HFFc6 (cell line): ENCODE measurements at places on chromosomes 5 and 9. TPM values are rescaled to one million over a fixed set of nuclear protein-coding genes. Genes with fewer than 3 reads are reported as not detected.

The TNFSF15 gene
- 0.05 to 0.13 TPM (median 0.12 TPM) in 3 replicates for total RNA-seq

The SH3RF2 gene
- 0.53 to 1.7 TPM (median 1.7 TPM) in 3 replicates for total RNA-seq

The GMCL2 gene
- total RNA-seq, result not detected in 3 replicates

The HOMER1 gene
- 2.0 and 4.1 TPM in 2 replicates for total RNA-seq

The PTGR1 gene
- total RNA-seq, result 59.4 and 86.6 TPM in 2 replicates

The ROR2 gene
- not detected in 3 replicates for total RNA-seq

The MZB1 gene
- total RNA-seq, result not detected in 3 replicates

The RHOBTB3 gene
- total RNA-seq, result 102 and 160 TPM in 2 replicates

The TAF11L14 gene
- total RNA-seq, result not detected in 3 replicates

The RORB gene
- not detected in 3 replicates for total RNA-seq

The FST gene
- total RNA-seq, result 14.7 to 81.9 TPM (median 15.2 TPM) in 3 replicates

The MTRR gene
- total RNA-seq, result 33.8 to 45.8 TPM (median 38.6 TPM) in 3 replicates

The IRX2 gene
- 2.8 and 5.1 TPM in 2 replicates for total RNA-seq

The PCDHGA12 gene
- total RNA-seq, result 8.0 to 19.4 TPM (median 8.8 TPM) in 3 replicates

The RELL2 gene
- 2.7 to 4.6 TPM (median 3.6 TPM) in 3 replicates for total RNA-seq

The EQTN gene
- not detected in 3 replicates for total RNA-seq

The SLC25A48 gene
- total RNA-seq, result not detected in 3 replicates

The ENTR1 gene
- total RNA-seq, result 45.8 to 60.4 TPM (median 50.5 TPM) in 3 replicates

The FGF1 gene
- 31.2 to 34.2 TPM (median 34.2 TPM) in 3 replicates for total RNA-seq

The PCDHA7 gene
- 0.09 to 0.15 TPM (median 0.09 TPM) in 3 replicates for total RNA-seq

The CYLC2 gene
- not detected in 3 replicates for total RNA-seq

The RMRP gene
- 8,674 to 9,270 TPM (median 9,197 TPM) in 3 replicates for total RNA-seq

The KYAT1 gene
- total RNA-seq, result 7.0 to 9.1 TPM (median 8.2 TPM) in 3 replicates

The DRD1 gene
- total RNA-seq, result not detected in 3 replicates

The ABCA1 gene
- 9.1 to 16.5 TPM (median 9.3 TPM) in 3 replicates for total RNA-seq

The S100Z gene
- total RNA-seq, result not detected in 3 replicates

The SPINK13 gene
- not detected in 3 replicates for total RNA-seq

The IFNA13 gene
- total RNA-seq, result not detected in 2 replicates

The TMOD1 gene
- total RNA-seq, result 0.42 and 0.60 TPM in 2 replicates

The SHISAL2B gene
- total RNA-seq, result not detected in 3 replicates

The NSD1 gene
- 42.6 and 51.5 TPM in 2 replicates for total RNA-seq

The CARD9 gene
- 3.1 to 19.0 TPM (median 18.2 TPM) in 3 replicates for total RNA-seq

The UBAC1 gene
- 27.9 to 34.9 TPM (median 32.5 TPM) in 3 replicates for total RNA-seq

The FAXDC2 gene
- 3.2 to 6.4 TPM (median 3.7 TPM) in 3 replicates for total RNA-seq

The SHROOM1 gene
- total RNA-seq, result 8.9 and 9.1 TPM in 2 replicates

The PCDHB4 gene
- total RNA-seq, result 0.24 to 0.53 TPM (median 0.24 TPM) in 3 replicates

The HARS2 gene
- 21.0 and 22.1 TPM in 2 replicates for total RNA-seq

The WNT8A gene
- not detected in 3 replicates for total RNA-seq

The SMIM33 gene
- total RNA-seq, result not detected in 3 replicates

The PLAC8L1 gene
- 0.46 TPM in 1 of 3 replicates, not detected in the others for total RNA-seq

The PKD2L2 gene
- total RNA-seq, result not detected in 3 replicates

The ALDH1B1 gene
- total RNA-seq, result 31.7 to 42.0 TPM (median 40.0 TPM) in 3 replicates

The PCDHGA8 gene
- 0.63 to 0.89 TPM (median 0.68 TPM) in 3 replicates for total RNA-seq

The PIP5K1B gene
- not detected in 3 replicates for total RNA-seq

The GLDC gene
- 0.14 to 0.33 TPM (median 0.20 TPM) in 3 replicates for total RNA-seq

The OR1J1 gene
- total RNA-seq, result not detected in 3 replicates
